ENCODE measurements at places on chromosomes 12 and 14. TPM values are rescaled to one million over a fixed set of nuclear protein-coding genes. Genes with fewer than 3 reads are reported as not detected.

- peaks cover 27% of the 10 kb centered on the region for H3K4me1 ChIP-seq
- no peak overlapping the region for H3K4me3 ChIP-seq
- peak overlapping the region; percentile 63 for H3K27ac ChIP-seq
These were observed 327.2 kb downstream of the RAD51B start for GRCh38 chr14:68146818-68147217.

DNA sequence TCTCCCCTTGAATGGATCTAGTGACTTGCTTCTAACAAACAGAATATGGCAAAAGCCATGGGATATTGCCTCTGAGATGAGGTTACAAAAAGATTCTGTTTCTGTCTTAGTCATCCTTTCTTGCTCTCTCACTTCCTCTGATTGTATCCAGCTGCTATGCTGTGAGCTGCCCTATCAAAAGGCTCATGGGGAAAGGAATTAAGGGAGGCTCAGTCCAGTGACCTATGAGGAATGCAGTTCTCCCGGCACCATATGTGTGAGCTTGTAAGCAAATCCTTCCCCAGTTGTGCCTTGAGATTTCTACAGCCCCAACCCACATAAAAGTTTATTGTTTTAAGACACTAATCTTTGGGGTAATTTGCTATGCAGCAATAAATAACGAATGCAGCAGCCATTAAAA is 183.1 kb downstream of the KLHL28 start:
- no peak overlapping the region for H3K27ac ChIP-seq
- no peaks in the 10 kb centered on the region for H3K4me1 ChIP-seq
- H3K4me3 ChIP-seq = no peak overlapping the region
- no peaks in the 10 kb centered on the region for H3K36me3 ChIP-seq
- no peak for DNase-seq

- no peak overlapping the region for H3K27ac ChIP-seq
- no peak overlapping the region for H3K4me3 ChIP-seq
- H3K4me1 ChIP-seq = no peaks in the 10 kb centered on the region
These were observed 41.4 kb downstream of the FUT8 start for GRCh38 chr14:65453807-65454480.

The NPFF gene
- not detected for total RNA-seq

The CCDC175 gene
- total RNA-seq = not detected

DNA sequence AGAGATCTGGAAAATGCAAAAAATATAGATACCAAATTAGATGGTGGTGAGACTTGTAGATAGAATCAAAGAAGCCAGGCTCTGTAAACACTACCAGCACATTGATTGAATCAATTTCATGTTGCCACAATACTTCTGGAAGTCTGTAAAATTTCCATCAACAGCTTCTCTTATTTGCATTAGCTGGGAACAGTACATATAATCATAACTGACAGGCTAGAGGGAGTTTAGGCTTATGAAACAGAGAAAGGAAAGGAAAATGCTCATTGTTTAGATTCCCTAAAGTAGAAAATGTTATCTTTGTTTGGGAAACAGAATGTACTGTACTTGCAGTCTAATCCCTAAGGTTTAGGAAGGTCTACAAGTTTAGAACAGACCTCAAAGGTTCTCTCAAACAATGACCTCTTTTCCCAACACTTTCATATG is 335.2 kb downstream of the CEP128 start:
- no peaks in the 10 kb centered on the region for H3K27me3 ChIP-seq
- DNase-seq = no peak
- no peaks in the 10 kb centered on the region for H3K36me3 ChIP-seq
- H3K4me1 ChIP-seq = no peaks in the 10 kb centered on the region
- no peak overlapping the region for H3K4me3 ChIP-seq

- no peaks in the 10 kb centered on the region for H3K4me1 ChIP-seq
- no peaks in the 10 kb centered on the region for H3K36me3 ChIP-seq
- no peak overlapping the region for H3K4me3 ChIP-seq
- no peak overlapping the region for H3K27ac ChIP-seq
- H3K27me3 ChIP-seq = no peaks in the 10 kb centered on the region
- DNase-seq = no peak
These were observed 36.8 kb downstream of the PLXNC1 start for GRCh38 chr12:94184995-94185719.

GRCh38 chr12:26247873-26248272 is 52.5 kb downstream of the SSPN start:
- H3K4me3 ChIP-seq = no peak overlapping the region
- no peak for DNase-seq
- H3K27me3 ChIP-seq = no peaks in the 10 kb centered on the region
- no peaks in the 10 kb centered on the region for H3K36me3 ChIP-seq
- no peak overlapping the region for H3K27ac ChIP-seq

The NYNRIN gene
- 16.6 TPM for total RNA-seq

The SLC38A4 gene
- 1.9 TPM for total RNA-seq

The CBLN3 gene
- total RNA-seq = 2.9 TPM
